Effector memory CD4-positive, alpha-beta T cell (primary cell): ENCODE measurements at places on chromosomes 2 and 18.

- H3K27ac ChIP-seq, result no peak overlapping the region
- no peaks in the 10 kb centered on the region for H3K27me3 ChIP-seq
- DNase-seq, result no peak
- no peak overlapping the region for H3K4me3 ChIP-seq
- no peaks in the 10 kb centered on the region for H3K4me1 ChIP-seq
Observed at GRCh38 chr2:80303006-80303908, 1.3 kb downstream of the LRRTM1 start.

GRCh38 chr2:152466980-152467676 lies 132.2 kb downstream of the FMNL2 start:
- no peak for DNase-seq
- H3K4me3 ChIP-seq, result no peak overlapping the region
- H3K36me3 ChIP-seq, result no peaks in the 10 kb centered on the region
- H3K27me3 ChIP-seq, result no peaks in the 10 kb centered on the region

- no peak overlapping the region for H3K4me3 ChIP-seq
- no peaks in the 10 kb centered on the region for H3K4me1 ChIP-seq
- H3K27ac ChIP-seq, result no peak overlapping the region
Observed at GRCh38 chr2:19536136-19536535, 177.7 kb upstream of the OSR1 start.

DNA sequence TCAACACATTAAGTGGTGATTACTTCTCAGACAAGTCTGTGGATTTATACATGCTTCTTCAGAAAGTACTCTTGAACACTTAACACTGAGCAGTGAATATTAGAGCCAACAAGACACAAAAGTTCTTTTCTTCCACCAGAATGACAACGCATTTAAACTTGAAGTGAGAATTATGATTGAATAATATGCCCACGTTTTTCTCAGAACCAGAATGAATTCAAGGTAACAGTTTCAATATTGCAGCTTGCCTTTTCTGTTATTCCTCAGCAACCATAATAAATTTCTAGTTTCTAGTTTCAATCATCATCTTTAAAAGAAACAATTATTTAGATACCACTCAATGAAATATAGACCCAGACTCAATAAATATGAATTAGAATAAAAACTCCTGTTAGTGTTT lies 547.0 kb downstream of the NUP35 start:
- DNase-seq, result no peak
- H3K27ac ChIP-seq, result no peak overlapping the region
- H3K4me1 ChIP-seq, result no peaks in the 10 kb centered on the region
- no peaks in the 10 kb centered on the region for H3K36me3 ChIP-seq
- no peaks in the 10 kb centered on the region for H3K27me3 ChIP-seq

DNA sequence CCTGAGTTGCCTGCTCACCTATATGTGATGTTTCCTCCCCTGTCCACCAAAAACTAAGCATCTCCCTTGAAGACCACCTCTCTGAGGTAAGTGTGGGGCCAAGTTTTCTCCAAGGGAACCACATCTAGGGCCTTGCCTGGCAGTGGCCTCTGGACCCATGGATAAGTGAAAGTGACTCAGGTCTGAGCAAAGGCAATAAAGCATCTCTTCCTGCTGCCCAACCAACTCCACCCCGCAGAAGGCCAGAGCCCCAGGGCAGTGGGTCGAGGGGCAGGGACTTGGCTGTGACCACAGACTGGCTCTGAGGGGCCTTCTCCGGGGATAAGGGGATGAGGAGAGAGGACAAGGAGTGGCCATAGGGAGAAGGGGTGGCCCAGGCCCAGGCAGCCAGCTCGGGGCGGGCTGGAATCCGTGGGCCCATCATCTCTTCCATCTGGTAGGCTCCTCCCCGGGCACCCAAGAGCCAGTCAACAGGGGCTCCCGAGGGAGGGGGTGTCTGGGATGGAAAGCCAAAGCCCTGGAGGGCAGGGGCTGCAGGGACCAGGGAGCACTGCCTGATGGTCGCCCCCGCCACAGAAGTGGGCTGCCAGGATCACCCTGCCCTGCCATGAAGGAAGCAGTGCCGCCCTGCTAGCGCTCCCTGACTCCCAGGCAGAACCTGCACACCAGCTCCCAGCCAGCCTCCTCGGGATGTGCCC lies 33.4 kb downstream of the EMX1 start:
- no peak overlapping the region for H3K4me3 ChIP-seq
- no peaks in the 10 kb centered on the region for H3K27me3 ChIP-seq
- no peak for DNase-seq
- H3K27ac ChIP-seq, result no peak overlapping the region
- H3K36me3 ChIP-seq, result no peaks in the 10 kb centered on the region

- no peak overlapping the region for H3K27ac ChIP-seq
- H3K4me1 ChIP-seq, result no peaks in the 10 kb centered on the region
- no peak overlapping the region for H3K4me3 ChIP-seq
- H3K27me3 ChIP-seq, result no peaks in the 10 kb centered on the region
- H3K36me3 ChIP-seq, result no peaks in the 10 kb centered on the region
Observed at GRCh38 chr2:175054340-175054739, 49.2 kb upstream of the CHN1 start.

DNA sequence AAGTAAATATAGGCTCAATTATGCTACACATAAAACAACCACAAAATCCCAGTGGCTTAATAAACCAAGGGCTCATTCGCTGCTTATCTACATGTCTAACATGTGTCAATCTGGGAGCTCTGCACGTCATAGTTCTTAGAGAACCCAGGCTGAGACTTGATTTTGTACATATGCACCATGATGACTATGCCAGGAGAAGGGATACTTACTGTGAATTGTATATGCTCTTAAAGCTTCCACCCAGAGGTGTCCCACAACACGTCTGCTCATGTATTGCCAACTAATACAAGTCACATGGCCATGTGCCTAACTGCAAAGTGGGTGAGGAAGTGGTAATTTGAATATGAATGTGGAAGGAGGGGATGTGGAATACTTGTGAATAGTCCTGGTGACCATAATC lies 262.1 kb downstream of the CPS1 start:
- no peaks in the 10 kb centered on the region for H3K36me3 ChIP-seq
- no peak for DNase-seq
- no peak overlapping the region for H3K4me3 ChIP-seq
- no peaks in the 10 kb centered on the region for H3K4me1 ChIP-seq

GRCh38 chr2:76980067-76980787 lies 541.9 kb downstream of the LRRTM4 start:
- no peak for DNase-seq
- no peaks in the 10 kb centered on the region for H3K27me3 ChIP-seq
- H3K27ac ChIP-seq, result no peak overlapping the region

DNA sequence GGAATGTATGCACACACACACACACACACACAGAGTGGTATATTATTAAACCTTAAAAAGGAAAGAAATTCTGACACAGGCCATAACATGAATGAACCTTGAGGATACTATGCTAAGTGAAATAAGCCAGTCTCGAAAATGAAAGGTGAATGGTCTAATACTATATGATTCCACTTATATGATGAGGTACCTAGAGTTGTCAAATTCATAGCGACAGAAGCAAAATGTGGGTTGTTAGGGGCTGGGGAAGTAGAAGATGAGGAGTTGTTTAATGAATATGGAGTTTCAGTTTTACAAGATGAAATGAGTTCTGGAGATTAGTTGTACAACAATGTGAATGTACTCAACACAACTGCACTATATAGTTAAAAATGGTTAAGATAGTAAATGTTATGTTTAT lies 118.1 kb downstream of the ABCA12 start:
- H3K4me1 ChIP-seq, result no peaks in the 10 kb centered on the region
- H3K36me3 ChIP-seq, result no peaks in the 10 kb centered on the region
- H3K4me3 ChIP-seq, result no peak overlapping the region
- H3K27me3 ChIP-seq, result no peaks in the 10 kb centered on the region

GRCh38 chr18:79402977-79403722 lies 7.4 kb downstream of the NFATC1 start:
- no peaks in the 10 kb centered on the region for H3K27me3 ChIP-seq
- DNase-seq, result no peak
- peak overlapping the region; percentile 93 for H3K27ac ChIP-seq
- H3K4me1 ChIP-seq, result peaks cover 62% of the 10 kb centered on the region
- no peaks in the 10 kb centered on the region for H3K36me3 ChIP-seq
- peak overlapping the region; percentile 48 for H3K4me3 ChIP-seq

DNA sequence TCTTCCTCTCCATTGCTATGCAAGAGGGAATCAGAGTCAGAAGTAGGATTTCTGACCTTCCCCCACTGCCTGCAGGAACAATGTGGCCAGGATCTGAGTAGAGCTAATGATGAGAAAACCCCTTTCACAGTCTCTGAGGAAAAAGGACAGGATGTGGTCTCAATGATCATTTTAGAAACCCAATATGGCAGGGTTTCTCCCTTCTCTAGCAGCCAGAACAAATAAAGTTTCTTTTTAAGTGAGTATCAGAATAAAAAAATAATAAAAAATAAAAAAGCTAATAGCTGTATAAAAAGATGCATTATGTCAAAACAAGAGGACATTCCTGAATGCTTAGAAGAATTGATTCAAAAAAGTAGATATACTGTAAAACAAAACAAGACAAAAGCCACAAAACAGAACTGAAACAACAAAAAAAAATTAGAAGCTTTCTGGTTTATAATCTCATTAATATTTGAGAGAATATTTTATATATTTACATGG lies 1124.9 kb upstream of the ZEB2 start:
- DNase-seq, result no peak
- no peaks in the 10 kb centered on the region for H3K27me3 ChIP-seq
- H3K36me3 ChIP-seq, result no peaks in the 10 kb centered on the region
- no peaks in the 10 kb centered on the region for H3K4me1 ChIP-seq
- H3K4me3 ChIP-seq, result no peak overlapping the region

GRCh38 chr18:9330419-9330818 lies 4.2 kb upstream of the TWSG1 start:
- no peak overlapping the region for H3K27ac ChIP-seq
- no peak for DNase-seq
- peaks cover 5% of the 10 kb centered on the region for H3K4me1 ChIP-seq
- H3K4me3 ChIP-seq, result no peak overlapping the region

DNA sequence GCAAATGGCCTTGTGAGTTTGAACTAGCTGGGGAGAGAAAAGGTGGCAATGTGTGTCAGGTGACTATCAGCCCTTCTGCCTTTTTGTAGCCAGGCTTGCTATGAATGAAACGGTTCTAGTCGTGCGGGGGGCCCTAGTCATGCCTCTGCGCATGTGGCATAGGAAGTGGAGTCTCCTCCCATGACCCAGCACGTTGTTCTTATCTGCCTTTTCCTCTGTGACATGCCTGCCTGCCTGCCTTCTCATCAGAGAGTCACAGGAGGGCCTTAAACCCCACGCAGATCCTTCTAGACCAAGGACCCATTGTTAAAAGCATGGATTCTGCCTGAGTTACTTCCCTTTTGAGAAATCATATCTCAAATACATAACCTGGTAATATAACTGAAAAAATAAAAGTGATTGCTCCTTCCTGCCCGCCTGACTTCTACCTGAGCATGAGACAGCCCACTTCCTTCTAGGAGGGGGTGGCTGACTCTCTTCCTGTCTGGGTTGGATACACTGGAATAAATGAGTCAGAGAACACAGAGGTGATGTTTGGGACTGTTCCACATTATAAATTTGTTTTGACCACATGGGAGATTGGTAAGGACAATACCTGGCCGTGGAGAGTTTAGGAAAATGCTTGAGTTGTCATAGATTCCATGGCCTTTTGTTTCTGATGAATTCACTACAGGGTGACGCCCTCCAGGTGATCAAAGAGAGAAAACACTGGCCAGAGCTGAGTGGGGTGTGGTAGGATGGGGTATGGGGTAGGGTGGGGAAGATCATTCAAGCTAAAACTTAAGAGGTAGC lies 49.8 kb downstream of the FBLN7 start:
- H3K27me3 ChIP-seq, result no peaks in the 10 kb centered on the region
- H3K36me3 ChIP-seq, result peaks cover 8% of the 10 kb centered on the region
- H3K4me1 ChIP-seq, result peaks cover 52% of the 10 kb centered on the region
- DNase-seq, result peak; percentile 71
- no peak overlapping the region for H3K4me3 ChIP-seq

DNA sequence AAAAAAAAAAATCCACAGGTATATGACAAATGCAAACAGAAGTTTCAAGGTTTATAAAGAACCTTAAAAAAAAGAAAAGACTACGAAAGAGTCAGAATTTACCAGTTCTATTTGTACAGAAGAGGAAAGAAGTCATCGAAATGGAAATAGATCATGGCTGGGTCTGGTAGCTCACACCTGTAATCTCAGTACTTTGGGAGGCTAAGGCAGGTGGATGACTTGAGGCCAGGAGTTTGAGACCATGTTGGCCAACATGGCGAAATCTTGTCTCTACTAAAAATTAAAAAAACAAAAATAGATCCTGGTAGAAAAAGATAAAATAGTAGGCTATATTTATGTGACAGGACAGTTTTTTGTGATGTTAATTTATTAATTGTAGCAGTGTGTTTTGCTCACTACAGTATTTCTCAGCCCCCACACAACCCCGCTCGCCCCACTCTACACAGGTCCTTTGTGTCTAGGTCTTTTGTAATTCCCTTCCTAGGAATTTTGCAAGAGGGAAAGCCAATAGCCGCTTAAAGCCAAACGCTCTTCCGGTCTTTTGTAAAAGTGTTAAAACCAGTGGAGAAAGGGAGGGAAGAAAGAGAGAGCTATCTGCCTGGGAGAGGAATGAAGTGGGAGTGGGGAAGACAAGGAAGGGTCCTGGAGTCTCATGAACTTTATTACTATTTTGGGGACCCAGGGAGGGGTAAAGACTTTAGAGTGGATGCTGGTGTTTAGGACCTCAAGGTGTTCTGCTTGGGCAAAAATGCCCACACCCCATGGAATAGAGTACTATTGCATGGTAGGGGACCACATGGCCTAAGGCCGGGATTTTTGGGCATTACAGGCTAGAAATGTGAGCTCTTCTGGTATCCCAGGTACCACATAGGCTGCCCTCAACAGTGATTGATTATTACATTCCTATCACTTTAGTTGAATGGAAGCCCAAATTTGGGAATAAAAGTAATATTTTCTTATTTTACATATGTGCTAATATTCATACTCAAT lies 59.4 kb upstream of the XPO1 start:
- H3K27me3 ChIP-seq, result no peaks in the 10 kb centered on the region
- no peaks in the 10 kb centered on the region for H3K36me3 ChIP-seq
- H3K4me1 ChIP-seq, result no peaks in the 10 kb centered on the region
- DNase-seq, result no peak
- H3K4me3 ChIP-seq, result no peak overlapping the region
- no peak overlapping the region for H3K27ac ChIP-seq

- no peak for DNase-seq
- no peaks in the 10 kb centered on the region for H3K36me3 ChIP-seq
- no peaks in the 10 kb centered on the region for H3K4me1 ChIP-seq
- H3K27ac ChIP-seq, result no peak overlapping the region
- H3K27me3 ChIP-seq, result no peaks in the 10 kb centered on the region
- no peak overlapping the region for H3K4me3 ChIP-seq
Observed at GRCh38 chr2:21270083-21270491, 146.3 kb downstream of the TDRD15 start.

DNA sequence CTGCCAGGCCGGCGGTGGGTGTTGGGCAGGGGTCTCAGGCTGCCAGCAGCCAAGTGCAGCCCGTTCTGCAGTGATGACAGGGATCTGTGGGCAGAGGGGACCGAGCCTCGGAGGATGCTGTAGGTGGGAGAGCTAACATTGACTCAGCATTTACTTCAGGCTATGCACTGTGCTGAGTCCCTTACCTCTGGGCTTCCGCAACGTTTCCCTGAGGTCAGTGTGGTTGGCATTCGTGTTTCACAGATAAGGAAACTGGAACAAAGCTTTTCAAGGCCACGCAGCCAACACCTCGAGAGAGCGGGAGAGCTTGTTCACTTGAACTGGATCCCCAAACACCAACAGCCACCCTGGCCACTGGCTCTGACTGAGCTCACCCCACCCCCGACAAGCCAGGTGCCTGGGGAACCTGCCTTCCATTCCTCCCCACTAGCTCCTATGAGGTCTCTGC lies 839 bp upstream of the GPR148 start:
- peak overlapping the region; percentile 79 for H3K27ac ChIP-seq
- DNase-seq, result peak; percentile 58
- H3K27me3 ChIP-seq, result no peaks in the 10 kb centered on the region
- H3K4me1 ChIP-seq, result peaks cover 15% of the 10 kb centered on the region

- no peaks in the 10 kb centered on the region for H3K4me1 ChIP-seq
- no peaks in the 10 kb centered on the region for H3K36me3 ChIP-seq
- no peak overlapping the region for H3K4me3 ChIP-seq
- DNase-seq, result no peak
- no peak overlapping the region for H3K27ac ChIP-seq
Observed at GRCh38 chr2:117631152-117631945, 183.1 kb upstream of the DDX18 start.
